Motor neuron (in vitro differentiated cells): ENCODE measurements at places on chromosomes 3 and 15. TPM values are rescaled to one million over a fixed set of nuclear protein-coding genes. Genes with fewer than 3 reads are reported as not detected.

- peak; percentile 30 for ATAC-seq
These were observed at the start of gene IL17RE for GRCh38 chr3:9902372-9903237. IL17RE (plus strand) TSS chr3:9902848; CDS start chr3:9902933, 85 bp downstream.

DNA sequence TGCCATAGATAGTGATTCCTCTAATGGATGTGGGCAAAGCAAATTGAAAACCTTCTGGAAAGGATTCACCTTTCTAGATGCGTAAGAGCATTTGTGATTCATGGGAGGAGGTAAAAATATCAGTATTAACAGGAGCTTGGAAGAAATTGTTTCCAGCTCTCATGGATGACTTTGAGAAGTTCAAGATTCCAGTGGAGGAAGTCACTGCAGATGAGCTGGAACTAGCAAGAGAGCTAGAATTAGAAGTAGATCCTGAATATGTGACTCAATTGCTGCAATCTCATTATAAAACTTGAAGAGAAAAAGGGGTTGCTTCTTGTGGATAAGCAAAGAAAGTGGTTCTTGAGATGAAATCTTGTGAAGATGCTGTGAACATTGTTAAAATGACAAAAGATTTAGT, 88.0 kb upstream of the ACKR4 start:
- no peak for ATAC-seq

- no peak for ATAC-seq
These were observed 85.7 kb downstream of the ATP2B2 start for GRCh38 chr3:10419637-10420232.

- peak; percentile 30 for ATAC-seq
These were observed 11.4 kb downstream of the ZFAND6 start for GRCh38 chr15:80070840-80071239.

DNA sequence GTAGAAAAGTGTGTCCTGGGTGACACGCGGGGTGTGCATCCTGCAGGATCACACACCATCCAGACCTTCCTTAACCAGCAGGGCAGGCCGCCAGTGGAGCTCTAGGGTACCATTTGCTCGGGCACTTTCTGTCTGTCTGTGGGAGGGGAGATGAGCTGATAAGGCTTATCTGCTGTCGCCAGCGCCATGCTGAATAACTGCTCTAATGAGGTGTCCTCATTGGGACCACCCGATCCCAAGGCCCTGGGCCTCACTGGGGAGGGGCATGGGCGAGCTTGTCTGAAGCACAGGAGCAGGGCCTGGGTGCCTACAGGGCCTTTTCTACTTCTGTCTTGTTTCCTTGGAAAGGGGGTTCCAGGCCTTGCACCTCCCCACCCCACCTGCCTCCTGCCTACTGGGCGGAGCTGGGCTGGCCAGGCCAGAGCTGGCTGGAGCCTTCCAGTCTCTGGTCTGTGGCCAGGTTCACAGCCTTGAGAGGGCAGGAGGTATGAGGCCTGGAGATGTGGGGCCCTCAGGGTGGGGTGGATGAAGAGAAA, 2.5 kb upstream of the GATA2 start:
- ATAC-seq, result no peak

Gene CHDH
- 2.0 and 3.2 TPM in 2 replicates for total RNA-seq

Gene COPB2
- total RNA-seq, result 111 and 118 TPM in 2 replicates

Gene SAXO2
- total RNA-seq, result 4.4 and 5.5 TPM in 2 replicates
